Stimulated activated CD4-positive, alpha-beta T cell treated with anti-CD3 and anti-CD28 coated beads, Interleukin-15, amount 100 ng/mL, for 1 hour (primary cell): ENCODE measurements at places on chromosomes 4 and X.

- DNase-seq: no peak
Measured at GRCh38 chr4:146978641-146979040, 33.0 kb upstream of the TTC29 start.

- DNase-seq: no peak
Measured at GRCh38 chr4:119394826-119395225, 72.9 kb upstream of the FABP2 start.

DNA sequence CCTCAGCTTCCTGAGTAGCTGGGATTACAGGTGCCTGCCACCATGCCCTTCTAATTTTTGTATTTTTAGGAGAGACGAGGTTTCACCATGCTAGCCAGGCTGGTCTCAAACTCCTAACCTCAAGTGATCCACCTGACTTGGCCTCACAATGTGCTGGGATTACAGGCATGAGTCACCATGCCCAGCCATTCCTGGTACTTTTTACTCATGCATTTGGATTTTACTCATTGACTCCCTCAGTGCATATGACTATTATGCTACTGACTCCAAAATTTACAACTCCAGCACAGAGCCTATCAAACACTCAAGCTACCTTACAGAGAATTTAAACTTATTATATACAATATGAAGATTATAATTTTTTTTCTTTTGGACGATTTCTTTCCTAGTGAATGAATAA lies 199.9 kb downstream of the CXXC4 start:
- no peak for DNase-seq

- DNase-seq: no peak
Measured at GRCh38 chrX:93874554-93874953, 200.5 kb downstream of the FAM133A start.

DNA sequence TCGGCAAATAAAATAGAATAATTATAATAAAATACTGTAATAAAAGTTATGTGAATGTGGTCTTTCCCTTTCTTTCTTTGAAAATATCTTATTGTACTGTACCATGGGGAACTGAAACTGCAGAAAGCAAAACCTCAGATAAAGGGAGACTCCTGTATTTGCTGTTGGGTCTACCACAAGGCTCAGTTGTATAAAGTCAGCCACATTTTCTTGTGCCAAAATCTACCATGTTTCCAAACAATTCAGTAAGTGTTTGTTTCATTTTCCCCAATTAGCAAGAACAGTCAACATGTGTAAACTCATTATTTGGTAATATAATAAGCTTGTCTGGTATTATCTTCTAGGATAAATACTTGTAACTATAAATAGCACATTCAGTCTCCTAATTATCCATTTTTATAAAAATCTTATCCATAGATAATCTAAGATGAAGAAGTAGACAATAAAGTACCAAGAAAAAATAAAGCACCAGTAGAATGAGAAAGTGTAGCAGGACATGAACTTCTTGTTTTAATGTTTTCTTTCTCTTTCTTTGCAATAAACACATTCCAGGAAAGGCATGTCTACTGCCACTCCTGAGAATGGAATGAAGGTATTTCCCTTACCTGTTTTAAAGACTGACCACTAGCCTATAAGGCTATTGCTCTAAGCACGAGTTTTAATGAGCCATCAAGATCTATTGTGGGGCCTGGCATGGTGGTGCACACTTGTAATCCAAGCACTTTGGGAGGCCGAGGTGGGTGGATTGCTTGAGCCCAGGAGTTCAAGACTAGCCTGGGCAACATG lies 15.0 kb upstream of the OTUD4 start:
- no peak for DNase-seq

- DNase-seq: no peak
Measured at GRCh38 chr4:67638136-67638535, 62.8 kb downstream of the UBA6 start.

- DNase-seq: no peak
Measured at GRCh38 chr4:73021634-73022033, 47.9 kb downstream of the COX18 start.
